Adipose tissue (tissue), 3 donors: ENCODE measurements at places on chromosomes 3 and 15. TPM values are rescaled to one million over a fixed set of nuclear protein-coding genes. Genes with fewer than 3 reads are reported as not detected.

Gene HRG
- not detected for polyA plus RNA-seq

Gene CHDH
- polyA plus RNA-seq: 0.22 TPM

Gene AMIGO3
- not detected for polyA plus RNA-seq

Gene IGSF11
- polyA plus RNA-seq: 0.11 TPM

Gene WNT7A
- 0.01 TPM for polyA plus RNA-seq

Gene ST3GAL6
- 9.9 TPM for polyA plus RNA-seq
